ENCODE measurements at places on chromosomes 7 and 10.

DNA sequence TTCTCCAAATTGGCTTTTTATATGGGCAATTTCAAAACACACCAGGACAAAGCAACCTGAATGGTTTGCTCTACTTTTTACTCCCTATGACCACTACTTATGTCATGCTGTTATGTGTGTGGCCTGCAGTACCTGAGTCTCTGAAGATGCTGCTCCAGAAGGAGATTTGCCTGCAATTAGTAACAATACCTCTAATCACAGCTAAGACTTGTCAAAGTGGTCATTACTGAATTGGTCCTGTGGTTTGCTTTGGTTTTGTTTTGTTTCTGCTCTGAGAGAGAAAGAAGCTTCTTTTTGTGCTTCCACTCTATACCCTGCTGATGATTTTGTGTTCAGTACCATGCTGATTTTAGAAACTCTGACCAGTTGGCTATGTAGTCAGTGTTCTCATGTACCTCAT, 25.5 kb downstream of the HGF start:
- DNase-seq, result no peak

DNA sequence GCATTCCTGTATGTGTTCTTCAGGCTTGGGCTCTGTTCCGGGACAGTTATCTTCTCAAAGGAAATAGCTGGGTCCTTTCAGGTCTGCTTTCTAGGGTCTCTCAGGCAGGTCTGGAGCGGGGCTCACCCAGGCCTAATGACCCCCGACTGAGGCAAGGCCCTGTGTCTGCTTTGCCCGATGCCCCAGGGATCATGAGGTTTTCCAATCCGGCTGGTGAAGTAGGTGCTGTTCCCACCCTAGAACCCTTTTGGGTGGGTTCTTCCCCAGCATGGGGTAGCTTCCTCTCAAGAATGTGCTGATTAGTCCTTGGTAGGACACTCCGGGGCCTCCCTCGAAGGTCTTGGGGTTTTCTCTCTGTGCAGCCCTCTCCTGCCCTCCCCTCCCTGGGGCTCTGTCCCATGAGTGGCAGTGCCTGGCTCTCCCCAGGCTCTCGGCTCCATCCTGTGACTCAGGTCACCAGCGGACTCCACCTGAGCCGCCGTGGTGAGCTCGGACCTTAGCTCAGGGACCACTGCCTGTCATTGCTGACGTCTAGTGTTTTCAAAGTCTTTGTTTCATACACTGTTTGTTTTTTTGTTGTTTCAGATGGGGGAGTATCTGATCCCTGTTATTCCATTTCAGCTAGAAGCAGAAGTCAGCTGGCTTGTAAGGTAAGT, 71.0 kb upstream of the NKX6-2 start:
- no peak for DNase-seq

DNA sequence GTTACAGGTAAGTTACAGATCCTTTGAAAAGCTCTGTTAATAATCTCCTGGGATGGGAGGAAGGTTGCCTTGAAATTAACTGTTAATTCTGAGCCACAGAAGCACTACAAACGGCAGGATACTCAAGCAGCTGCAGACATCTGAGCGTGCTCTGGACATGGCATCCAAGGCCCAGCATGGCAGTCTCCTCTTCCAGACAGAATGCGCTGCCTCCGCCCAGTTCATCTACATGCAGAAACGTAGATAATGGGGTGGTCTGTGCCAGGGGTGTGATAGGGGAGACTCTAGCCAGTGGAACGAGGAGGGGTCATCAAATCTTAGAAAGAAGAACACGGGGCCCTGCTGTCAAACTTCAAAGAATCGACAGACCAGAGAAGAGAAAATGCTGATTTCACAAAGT, 13.8 kb downstream of the VIPR2 start:
- DNase-seq, result no peak

DNA sequence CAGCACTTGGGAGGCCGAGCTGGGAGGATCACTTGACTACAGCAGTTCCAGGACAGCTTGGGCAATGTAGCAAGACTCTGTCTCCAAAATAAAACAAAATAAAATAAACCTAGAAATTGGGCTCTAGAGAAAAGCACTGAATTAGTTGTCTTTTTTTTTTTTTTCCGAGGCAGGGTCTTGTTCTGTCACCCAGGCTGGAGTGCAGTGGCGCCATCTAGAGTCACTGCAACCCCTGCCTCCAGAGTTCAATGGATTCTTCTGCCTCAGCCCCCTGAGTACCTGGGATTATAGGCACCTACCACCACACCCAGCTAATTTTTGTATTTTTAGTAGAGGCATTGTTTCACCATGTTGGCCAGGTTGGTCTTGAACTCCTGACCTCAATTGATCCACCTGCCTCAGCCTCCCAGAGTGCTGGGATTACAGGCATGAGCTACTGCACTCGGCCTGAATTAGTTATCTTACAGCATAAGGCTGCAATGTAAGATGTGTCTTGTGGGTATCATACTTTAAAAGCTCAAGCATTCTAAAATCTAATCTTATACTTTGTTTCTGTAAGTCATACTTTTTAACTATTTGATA, 12.8 kb downstream of the MEIG1 start:
- peak; percentile 54 for DNase-seq

GRCh38 chr10:77319557-77319956, 318.1 kb downstream of the KCNMA1 start:
- no peak for DNase-seq

DNA sequence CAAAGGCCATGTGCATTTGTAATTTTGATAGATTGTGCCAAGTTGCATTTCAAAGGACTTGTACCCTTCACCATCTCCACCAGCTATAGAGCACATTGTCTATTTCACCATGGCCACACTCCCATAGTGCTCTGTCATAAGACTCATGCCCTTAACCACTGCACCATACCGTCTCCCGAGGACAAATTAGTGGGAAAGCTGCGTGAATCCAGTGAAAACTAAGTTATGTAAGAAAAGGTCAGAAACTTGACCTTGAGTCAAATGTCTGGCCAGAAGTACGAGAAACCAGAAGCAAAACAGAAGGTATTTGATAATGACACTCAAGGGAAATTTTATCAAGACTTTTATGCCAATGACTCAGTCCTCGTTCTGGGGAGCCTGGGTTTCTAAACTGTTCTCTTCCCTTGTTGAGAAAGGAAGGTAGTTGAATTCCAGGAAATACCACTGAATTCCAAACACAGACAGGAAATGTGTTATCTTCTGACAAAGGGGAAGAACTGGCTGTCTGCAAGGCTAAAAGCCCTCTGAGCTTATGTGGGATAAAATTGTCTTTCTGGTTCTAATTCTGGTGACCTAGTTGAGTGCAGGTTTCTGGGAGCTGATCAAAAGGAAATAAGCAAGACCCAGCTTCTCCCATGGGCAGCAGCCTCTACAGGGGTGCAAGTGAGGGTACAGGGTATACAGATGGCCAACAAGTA, 49.7 kb downstream of the CDK1 start:
- no peak for DNase-seq

DNA sequence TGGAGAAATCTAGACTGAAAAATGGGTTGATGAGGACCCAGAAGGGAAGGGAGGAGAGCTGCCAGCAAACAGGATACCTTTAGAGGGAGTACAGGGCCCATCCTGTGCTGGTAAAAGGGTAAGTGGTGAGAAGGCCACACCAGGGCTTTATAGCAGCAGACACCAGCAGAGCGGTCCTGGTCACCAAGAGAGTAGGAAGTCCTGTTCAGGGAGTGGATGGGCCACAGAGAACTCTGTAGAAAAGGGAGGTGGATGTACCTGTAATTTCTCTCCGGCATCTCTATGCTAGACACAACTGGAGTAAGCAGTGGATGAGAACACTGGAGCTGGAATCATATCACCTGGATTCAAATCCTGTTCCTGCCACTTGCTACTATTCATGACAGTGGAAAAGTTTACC, 867.2 kb downstream of the CCSER2 start:
- no peak for DNase-seq

DNA sequence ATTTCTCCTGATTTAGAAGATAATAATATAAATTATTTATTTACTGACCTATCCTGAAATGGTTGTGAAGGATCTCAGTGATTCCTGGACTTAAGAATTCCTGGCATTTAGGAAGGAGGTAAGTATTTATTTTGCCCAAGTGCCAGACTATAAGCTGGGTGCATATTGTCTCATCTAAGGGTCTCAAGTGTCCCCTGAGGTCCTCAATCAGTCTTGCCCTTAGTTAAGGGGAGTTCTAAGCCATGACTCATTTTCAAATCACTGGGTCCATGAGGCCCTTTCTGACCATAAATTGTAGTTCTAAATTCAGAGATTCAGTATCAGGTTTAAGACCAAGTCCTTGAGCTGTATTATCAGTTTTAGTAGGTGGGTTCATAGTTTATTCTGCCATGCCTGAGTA, 251.6 kb upstream of the MEOX2 start:
- no peak for DNase-seq

GRCh38 chr7:68684246-68684839, 913.9 kb upstream of the AUTS2 start:
- no peak for DNase-seq

- DNase-seq, result no peak
Measured at GRCh38 chr7:111082351-111082750, 8.6 kb upstream of the LRRN3 start.

- DNase-seq, result no peak
Measured at GRCh38 chr10:100824886-100825285, 79.5 kb downstream of the PAX2 start.
